ENCODE measurements at places on chromosomes 12 and 14.
A peak's percentile ranks its signal among the peaks of the same experiment; 100 is the strongest.

DNA sequence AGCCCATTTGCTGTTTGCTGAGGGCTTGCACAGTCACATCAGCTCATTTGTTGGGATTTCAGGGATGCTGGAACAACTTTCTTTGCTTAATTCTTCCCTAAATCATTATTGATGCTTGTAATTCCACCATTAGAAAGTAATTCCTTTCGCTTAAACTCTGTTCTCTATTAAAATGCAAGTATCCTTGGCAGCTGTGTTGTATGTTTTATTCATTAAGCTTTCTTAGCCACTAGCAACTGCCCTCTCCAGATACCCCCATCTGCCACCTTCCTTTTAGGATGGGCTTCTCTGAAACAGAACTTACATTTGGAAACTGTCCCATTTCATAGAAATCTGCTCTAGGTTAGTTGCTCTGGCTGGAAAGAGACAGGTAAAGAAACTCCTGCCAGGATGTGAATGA is 43.7 kb downstream of the ADCK1 start:
- no peak for DNase-seq

DNA sequence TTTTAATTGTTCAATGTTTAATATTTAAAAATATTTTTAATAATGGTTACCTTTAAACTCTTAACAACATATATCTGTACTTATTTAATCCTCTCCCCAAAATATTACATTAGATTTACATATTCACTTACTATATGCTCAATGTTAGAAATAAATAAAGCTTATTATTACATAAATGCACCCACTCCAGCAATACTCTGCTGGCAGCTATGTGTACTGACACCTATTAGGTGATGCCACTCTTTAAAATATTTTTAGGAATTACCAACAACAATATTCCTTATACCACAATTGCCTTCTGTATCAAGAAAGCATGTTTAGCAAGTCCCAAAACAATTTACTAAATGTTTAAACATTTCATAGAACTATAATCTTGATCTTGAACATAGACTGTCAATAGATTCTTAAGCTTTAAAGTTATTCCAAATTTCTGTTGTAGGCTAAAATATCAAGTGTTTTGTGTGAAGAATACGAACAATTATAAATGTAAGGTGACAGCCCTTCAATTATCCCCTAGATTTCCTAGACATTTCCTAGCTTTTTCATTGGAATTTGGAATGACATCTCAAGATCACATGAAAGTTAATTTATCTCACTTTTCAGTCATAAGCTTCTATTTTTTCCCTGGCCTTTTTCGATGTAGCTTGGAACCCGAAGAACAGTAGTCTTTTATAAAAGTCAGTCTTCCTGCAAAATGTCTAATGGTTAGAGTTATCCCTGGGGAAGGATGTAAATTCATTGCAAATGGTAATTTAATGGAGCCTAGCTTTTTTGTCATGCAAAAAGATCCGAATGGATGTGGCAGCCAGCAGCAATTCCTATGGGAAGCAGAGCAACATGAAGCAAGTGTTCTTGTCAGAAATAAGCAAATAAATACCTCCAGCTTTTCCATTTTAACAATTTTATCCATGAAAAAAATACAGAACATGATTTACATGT is 907.5 kb upstream of the ATXN7L3B start:
- no peak for DNase-seq

GRCh38 chr12:45774508-45775162 is 45.1 kb downstream of the ARID2 start:
- DNase-seq = no peak

- DNase-seq = no peak
Measured at GRCh38 chr12:57535764-57536596, 11.0 kb downstream of the DCTN2 start.

- no peak for DNase-seq
Measured at GRCh38 chr12:21644516-21644915, 13.1 kb downstream of the LDHB start.

GRCh38 chr14:80930836-80931389 is 10.6 kb downstream of the CEP128 start:
- no peak for DNase-seq

- peak; percentile 97 for DNase-seq
Measured at GRCh38 chr14:31456841-31457664, at the start of gene DTD2. Gene DTD2, minus strand, starts transcription at chr14:31457506. Its CDS starts 113 bp downstream, at chr14:31457393.

DNA sequence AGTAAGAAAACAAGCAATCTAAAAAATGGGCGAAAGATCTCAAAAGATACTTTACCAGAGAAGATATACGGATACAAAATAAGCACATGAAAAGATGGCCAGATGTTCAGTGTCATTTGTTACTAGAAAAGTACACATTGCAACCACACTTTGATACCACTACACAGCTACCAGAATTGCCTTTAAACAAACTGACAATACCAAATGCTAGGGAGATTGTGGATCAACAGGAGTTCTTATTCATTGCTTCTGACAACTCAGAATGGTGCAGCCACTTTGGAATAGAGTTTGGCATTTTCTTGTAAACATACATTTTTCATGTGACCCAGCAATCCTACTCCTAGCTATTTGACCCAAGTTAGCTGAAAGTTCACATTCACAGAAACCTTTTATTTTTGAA is 136.3 kb downstream of the FUT8 start:
- no peak for DNase-seq

DNA sequence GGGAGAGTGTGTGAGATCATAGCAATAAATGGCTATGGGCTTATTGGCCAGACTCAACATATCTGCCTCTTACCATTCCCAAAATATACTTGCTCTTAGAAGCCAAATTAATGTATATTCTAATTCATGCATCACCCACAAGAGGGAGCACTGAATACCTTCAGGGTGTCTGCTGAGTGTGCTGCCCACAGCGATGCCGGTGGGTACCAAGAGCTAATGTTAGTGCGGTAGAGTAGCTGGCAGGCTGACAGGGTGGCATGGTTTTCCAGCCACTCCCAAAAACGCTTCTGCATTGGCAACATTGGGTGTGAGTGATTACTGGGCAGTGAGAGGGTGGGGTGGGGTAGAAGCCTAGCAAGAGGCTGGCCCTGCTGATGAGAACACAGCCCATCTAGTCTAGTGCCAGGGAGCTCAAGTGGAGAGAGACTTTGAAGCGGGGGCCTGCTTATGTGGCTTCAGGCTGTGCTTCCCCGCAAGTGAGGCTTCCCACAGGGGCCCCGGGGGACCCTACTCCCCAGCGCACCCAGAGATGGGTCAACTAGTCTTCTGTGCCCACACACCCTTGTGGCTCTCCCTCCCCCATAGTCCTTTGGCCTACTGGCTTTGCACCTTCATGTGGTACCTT is 9.2 kb upstream of the PLEKHD1 start:
- peak; percentile 69 for DNase-seq

DNA sequence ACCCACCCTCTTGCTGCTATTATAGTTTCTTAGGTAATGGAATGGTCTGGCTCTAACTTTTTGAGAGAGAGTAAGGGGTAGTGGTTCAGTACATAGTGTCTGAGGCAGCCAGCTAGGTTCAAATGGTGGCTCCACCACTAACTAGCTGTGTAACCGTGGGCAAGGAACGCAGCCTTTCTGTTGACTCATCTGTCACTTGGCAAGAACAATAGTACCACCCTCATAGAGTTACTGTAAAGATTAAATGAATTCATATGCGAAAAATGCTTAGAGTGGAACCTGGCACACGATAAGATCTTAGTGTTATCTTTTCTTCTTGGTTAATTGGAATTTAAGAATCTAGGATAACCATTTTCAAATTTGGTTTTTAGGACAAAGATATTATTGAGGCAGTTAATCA is 14.0 kb downstream of the CCDC62 start:
- no peak for DNase-seq

- no peak for DNase-seq
Measured at GRCh38 chr12:2386566-2386965, 333.8 kb downstream of the CACNA1C start.

- DNase-seq = no peak
Measured at GRCh38 chr12:68118096-68118755, 41.3 kb downstream of the IFNG start.

DNA sequence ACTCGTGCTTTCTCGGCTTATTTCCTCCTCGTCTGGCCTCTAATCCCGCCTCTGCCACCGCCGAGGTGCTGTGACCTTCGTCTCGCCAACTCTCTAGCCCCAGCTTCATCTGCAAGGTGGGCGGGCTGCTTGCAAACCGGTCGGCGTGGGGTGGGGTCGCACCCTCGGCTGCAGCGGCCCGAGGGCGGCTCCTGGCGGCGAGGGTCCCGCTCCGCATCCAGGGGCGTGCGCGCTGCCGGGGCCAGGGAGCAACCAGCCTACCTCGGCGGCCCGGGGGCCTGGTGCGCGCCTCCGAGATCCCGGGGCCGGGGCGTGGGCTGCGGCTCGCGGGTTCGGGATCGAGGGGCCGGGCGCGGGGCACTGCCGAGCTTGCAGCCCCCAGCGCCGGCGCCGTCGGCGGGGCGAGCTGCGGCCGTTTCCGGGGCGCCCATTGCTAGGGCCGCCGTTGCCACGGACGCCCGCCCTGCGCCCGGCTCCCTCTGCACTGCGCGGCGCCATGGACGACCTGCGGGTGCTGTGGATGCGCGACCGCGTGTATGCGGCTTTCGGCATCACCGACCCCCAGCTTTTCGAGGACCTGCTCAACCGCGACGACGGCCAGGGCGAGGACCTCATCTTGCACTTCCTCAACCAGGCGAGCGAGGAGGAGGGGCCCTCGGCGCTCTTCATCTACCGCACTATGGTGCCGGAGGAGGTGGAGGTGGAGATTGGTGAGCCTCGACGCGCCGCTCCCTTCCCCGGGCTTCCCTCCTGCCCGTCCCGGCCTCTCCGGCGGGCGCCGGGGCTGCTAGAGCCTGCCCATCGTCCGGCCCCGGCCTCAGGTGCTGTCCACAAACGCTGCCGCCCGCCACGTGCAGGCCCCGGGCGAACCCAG is at the start of gene DNAH10:
Gene DNAH10, plus strand, starts transcription at position 461 of the 874 bp plus-strand sequence. Its CDS starts 36 bp downstream, at position 497.
- peak; percentile 61 for DNase-seq

- DNase-seq = no peak
Measured at GRCh38 chr12:26122681-26123481, 2.0 kb downstream of the BHLHE41 start.

DNA sequence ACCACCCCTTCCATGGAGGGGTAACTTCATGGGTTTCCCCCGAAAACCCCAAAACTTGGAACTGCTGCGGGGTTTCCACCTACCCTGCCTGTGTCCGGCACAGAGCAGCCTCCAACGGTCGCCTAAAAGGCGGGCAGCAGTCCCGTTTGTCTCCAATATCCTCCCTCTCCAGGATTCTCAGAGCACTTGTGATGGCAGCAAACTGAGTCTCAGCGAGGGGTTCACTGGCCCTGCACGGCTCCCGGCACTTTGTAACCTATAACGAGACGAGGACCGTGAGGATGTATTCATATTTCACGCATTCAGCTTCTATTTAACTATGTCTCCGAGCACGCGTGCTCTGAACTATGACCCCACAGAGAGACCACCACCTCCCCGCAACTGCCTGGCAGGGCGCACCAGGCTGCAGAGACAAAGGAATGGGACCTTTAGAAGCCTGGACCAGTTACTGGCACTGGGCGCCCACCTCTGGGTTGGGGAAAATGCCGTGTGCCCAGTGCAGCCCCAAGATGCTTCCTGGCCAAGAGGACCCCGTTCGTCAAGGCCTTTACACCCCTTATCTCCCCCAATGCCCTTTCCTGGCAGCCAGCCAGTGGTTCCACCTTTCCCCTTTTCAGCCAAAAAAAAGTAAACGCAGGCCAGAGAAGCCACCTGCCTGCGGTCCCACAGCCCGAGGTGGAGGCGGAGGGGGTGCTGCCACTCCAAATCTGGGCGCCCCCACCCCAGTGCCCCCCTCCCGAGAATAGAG is 173.1 kb upstream of the RTL1 start:
- DNase-seq = peak; percentile 32

DNA sequence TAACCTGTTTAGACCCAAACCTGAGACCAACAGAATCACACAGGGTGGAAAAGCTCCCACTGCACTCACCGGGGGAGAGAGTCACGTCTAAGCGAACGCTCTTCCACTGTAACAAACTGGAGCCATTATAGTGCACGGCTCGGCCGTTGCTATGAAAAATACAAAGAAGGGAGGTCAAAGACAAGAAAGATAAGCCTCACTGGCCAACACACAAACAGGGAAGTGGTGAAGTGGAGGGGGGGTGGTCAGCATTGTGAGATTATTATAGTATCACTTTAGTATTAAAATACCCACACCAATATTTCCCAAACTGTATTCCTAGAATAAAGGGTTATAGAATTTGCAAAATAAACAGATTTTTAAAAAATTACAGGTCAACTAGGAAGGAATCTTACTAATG is 90.9 kb downstream of the TRAFD1 start:
- no peak for DNase-seq

DNA sequence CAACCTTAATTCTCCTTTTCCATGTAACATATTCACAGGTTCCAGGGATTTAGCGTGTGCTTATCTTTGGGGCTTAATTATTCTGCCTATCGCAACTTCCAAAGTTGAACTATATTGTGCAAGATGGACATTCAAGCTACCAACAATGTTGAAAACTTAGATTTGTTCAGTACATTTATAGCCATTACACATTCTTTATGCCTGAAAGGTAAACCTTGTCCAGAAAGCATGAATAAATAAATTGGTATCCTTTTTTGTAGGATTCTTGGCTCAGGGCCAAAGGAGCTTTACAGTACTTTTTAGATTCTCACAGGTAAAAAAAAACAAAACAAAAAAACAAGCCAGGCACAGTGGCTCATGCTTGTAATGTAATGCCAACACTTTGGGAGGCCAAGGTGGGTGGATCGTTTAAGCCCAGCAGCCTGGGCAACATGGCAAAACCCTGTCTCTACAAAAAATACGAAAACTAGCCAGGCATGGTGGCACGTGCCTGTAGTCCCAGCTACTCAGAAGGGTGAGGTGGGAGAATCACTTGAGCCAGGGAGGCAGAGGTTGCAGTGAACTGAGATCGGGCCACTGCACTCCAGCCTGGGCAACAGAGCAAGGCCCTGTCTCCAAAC is 3.3 kb downstream of the C12orf56 start:
- no peak for DNase-seq

DNA sequence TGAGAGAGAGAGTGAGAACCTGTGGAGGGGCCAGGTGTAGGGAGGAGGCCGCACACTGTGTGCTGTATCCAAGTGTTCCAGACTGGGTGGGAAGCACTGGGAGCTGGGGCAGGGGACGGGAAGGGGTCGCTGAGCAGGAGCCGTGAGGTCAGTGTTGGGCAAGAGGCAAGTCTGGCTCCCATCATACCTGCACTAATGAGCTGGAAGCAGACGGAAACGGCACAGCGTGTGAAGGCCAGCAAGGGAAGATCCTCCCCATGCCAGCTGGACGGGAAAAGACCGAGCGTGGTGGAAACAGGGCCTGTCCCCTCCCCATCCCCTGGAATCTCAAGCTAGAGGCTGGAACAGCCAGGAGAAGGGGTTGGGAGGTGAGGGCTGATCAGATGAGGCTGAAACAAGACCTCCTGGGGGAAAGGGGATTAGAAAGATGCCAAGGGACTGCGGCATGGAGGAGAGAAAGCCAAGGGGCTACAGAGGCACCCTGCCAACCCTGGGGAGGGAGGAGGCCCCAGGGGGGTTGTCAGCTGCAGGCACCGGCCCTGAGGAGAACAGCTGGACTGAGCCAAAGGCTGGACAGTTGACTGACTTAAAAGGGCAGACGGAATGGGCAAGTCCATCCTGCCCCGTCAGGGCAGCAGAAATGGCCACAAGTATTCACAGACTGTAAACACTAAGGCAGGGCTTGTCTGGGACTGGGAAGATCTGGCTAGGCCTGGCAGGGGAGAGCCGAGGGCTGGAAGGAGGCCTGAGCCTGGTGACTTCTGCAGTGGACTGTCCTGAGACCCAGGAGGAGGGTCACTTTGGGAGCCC is 19.0 kb upstream of the LTBP2 start:
- DNase-seq = no peak
